ENCODE measurements at places on chromosomes 3 and 15.

DNA sequence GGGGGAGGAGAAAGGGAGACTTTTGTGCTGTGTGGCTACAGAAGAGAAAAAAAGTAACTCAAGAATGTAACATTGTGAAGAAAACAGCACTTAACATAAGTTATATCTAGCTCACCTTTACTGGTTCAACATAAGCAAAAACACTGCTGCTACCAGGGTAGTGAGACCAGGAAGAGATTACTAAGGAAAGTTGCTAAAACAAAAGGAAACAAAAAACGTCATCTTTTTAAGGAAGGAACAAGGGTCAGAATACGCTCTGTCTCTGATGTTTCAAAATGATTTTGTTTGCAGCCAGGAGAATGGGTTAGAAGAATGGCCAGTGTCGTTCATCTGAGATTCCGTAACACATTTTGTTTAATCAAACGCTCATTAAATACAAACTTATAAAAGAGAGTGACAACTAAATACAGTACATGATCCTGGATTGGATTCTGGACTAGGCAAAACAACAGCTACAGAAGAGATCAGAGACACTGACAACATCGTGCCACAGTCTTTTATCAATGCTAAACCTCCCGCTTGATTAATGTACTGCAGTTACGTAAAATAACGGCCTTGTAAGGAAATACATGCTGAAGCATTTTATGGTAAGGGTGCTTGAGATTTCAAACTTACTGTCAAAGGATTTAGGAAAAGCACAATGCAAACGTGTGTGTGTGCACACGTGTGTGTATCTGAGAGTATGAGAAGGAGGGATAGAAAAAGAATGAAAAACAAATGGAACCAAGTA is 67.7 kb downstream of the FOXP1 start:
- DNase-seq, result no peak

GRCh38 chr3:35639254-35640186 is at the start of gene ARPP21:
ARPP21 (plus strand) TSS chr3:35639525; CDS start chr3:35681752, 42,227 bp downstream.
- DNase-seq, result no peak

DNA sequence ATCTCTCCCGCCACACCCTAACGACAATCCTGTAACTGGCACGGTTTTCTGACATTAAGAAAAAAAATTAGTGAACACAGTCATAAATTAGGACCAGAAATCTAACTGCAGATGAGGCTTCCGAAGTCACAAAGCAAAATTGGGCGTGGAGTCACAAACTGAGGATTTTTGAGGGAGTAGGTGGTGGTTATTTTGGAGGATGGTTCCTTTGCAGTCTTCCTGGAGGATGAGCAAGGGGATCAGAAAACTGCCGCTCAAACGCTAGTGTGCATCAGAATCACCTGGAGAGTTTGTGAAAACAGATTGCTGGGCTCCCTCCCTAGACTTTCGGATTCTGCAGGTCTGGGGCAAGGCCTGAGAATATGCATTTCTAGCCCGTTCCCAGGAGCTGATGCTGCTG is 334.8 kb downstream of the RORA start:
- no peak for DNase-seq

DNA sequence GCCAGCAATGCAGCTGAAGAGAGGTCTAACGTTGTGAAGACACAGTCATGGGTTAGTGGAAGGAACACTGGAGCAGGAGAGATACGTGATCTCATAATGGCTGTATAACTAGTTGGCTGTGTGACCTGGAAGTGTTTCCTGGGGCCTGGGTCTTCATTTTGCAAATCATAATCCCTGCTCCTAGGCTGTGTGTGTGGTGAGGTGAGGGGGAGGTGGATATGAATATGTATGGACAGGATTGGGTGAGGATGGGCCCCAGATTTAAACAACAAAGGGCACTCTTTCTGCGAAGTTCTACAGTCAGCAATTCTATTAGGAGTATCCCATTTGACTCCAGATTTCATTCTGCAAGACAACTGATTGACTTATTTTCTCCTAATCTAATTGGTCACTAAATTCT is 41.3 kb downstream of the ANKRD28 start:
- DNase-seq, result peak; percentile 14

- DNase-seq, result no peak
These were observed 61.6 kb upstream of the MAP4 start for GRCh38 chr3:48077815-48078214.

GRCh38 chr3:62184559-62184958 is 188.8 kb downstream of the FEZF2 start:
- DNase-seq, result no peak

DNA sequence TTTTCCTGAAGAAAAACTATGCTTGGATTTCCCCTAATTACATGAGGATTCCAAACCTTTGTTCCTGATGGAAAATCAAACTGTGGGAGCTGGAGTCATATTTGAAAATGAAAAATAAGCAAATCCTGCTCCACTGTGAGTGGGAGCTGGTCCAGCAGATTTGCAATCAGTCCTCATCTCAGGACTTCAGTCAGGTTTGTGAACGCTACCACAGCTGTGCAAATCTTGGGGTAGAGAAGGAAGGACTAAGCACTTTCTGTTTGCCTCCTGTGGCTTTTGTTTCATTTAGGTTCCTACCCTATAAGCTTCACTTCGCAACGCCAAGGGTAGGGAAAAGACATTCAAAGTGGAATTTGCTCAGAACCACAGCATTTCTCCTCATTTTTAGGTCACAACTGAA is 238.2 kb downstream of the TUSC7 start:
- no peak for DNase-seq

- no peak for DNase-seq
These were observed 152.4 kb downstream of the TJP1 start for GRCh38 chr15:29669823-29670222.

GRCh38 chr15:44102675-44103254 is 92.3 kb downstream of the FRMD5 start:
- peak; percentile 12 for DNase-seq

- no peak for DNase-seq
These were observed 409.0 kb downstream of the OTOL1 start for GRCh38 chr3:161905520-161906132.

DNA sequence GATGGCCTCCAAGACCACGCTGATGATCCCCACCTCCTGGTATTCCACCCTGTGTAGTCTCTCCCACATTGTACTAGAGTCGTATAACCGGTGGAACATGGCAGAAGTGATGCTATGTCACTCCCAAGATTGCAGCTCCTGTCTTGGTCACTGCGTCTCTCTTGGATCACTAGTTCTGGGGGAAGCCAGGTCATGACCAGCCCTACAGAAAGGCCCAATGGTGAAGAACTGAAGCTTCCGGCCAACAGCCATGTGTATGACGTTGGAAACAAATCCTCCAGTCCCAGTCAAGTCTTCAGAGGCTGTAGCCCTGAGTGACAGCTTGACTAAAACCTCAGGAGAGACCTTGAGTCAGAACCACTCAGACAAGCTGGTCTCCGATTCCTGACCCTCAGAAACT is 61.9 kb upstream of the FNDC3B start:
- no peak for DNase-seq

DNA sequence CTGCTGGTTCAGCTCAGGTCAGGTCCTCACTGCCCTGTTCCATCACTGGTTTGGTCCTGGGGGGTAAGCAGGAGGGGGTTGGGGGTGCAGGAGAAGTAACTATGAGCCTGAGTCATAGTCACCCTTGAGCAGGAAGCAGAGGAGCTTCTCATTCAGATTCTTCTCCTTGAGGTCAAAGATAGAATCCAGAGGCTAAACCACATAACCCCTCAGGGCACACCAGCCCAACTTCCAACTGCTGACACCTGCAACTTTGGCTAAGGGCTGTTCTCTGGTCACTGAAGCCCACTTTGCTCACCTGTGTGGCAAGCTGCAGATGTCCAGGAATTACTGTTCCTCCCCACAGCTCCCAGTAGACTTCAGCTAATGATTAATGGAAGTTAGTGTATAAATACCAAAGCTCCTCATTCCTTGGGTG is 48.8 kb upstream of the LRRFIP2 start:
- no peak for DNase-seq

- no peak for DNase-seq
These were observed 40.6 kb upstream of the ADAMTS9 start for GRCh38 chr3:64728428-64728827.

DNA sequence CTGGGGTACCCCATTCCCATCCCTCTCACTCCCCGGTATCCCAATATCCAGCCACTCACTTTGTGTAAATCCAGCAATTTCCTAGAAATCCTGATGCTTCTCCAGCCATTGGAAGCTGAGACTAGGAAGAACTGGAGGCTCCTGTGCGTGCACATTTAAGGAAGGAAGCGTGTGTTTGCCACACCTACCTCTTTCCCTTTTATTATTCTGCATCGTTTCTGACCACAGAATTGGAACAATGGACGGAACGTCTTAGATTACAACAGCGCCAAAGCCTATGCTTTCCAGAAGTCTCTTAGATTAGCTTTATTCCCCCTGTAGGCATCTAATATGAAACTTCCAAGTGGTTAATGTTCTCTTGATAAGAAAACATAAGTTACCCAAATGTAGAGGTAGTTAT is 234.8 kb upstream of the TRIM42 start:
- DNase-seq, result peak; percentile 35

DNA sequence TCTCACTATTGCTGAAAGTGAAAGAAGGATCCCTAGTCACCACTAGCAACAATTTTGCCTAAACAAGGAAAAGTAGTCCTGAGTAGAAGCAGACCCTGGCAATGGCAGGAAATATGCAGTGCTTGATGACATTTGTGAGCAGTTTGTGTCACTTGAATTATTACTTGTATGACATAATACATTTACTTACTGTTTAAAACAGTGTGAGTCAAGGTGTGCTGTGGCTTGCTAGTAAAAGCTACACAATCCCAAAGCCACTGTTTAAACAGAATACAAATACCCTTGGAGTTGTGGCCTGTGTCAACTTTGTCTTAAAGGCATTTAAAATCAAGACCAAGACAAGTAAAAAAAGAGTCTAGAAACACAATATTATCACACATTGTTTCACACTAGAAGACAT is 775.4 kb downstream of the ROBO1 start:
- DNase-seq, result no peak

DNA sequence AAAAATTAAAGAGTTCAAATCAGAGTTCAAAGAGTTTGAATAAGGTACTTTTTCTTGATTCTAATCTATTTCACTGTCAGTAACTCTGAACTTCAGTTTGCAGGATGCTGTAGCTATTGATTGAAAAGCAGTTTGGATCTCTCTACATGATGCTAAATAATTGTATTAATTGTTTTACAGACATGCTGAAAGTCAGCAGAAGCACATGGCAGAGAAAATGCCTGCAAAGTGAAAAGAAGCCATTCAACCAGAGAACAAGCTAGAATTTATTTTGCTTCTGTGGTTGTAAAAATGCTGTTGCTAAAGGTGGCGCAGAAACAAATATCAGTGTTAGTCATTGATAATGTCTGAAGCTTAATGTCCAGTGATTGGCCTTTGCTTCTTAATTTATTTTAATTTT is 92.1 kb upstream of the IL12A start:
- no peak for DNase-seq

DNA sequence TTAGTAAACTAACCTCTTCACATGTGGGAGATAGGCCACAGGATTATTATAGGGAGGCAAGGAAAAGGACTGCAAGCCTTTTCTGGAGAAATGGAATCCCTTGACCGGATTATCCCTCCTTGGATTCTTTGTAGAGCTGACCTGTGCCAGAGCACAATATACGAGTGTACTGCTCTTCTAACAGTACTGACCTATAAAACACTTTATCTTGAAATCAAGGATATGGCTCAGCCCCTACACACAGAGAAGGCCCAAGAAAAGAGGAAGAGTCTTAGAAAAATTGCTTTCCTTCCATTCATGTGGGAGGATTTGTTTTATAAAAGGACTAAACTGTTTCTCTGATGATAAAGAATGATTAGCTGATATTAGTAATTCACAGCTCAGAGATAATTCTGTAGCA is 42.2 kb downstream of the DMXL2 start:
- DNase-seq, result no peak

DNA sequence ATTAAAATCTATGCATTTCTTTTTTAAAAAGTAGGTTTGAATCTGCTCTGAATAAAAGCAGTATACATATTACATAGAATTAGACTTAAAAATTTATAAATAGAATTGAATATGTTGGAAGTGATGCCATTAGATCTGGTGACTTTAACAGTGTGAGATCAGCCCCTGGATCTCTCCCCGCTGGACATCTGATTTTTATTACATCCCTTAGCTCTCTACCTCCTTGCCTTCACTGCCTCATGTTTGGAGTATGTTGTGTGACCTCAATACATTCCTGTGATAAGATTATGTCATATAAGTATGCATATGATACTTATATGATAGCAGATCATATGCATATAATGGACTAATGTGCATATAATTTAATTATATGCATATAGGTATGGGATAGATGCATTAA is 643.4 kb upstream of the NR2F2 start:
- DNase-seq, result no peak

GRCh38 chr3:151630035-151630434 is 103.7 kb upstream of the AADACL2 start:
- no peak for DNase-seq

GRCh38 chr3:178382449-178383061 is 153.7 kb upstream of the KCNMB2 start:
- DNase-seq, result no peak

DNA sequence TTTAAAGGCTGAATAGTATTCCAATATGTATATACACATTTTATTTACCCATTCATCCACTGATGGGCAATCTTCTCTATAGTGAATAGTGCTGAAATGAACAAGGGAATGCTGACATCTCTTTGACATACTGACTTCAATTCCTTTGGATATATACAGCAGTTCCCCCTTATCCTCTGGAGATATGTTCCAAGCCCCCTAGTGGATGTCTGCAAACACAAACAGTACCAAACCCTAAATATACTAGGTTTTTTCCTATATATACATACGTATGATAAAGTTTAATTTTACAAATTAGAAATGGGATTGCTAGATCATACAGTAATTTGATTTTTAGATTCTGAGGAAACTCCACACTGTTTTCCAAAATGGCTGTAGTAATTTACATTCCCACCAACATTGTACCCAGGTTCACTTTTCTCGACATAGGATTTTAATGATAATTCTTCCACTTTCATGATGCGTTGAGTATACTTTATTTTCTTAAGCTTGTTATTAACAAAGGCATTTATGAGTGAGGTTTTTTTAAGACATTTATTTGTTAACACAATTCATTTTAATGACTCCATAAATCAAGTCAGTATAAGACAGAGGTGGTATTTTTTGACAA is 38.2 kb downstream of the VPS13C start:
- DNase-seq, result peak; percentile 27

DNA sequence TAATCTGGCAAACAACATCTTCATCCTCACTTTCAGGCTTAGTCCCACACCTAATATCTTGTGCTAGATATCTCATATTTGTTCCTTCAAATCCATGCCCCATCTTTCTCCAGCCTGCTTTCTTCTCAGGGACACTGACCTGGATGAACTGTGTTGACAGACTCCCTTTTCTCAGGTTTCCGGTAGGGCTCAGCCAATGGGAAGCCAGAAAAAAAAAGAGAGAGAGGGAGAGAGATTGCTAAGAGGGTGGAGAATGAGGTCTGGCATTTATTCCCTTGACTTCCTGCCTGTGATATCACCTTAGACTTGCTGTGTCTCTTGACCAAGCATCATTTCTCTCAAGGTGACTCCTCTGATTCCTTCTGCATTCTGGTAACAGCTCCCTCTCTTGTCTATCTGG is 145.6 kb upstream of the ABI3BP start:
- DNase-seq, result no peak

GRCh38 chr3:46906471-46907058 is 29.0 kb downstream of the PTH1R start:
- no peak for DNase-seq

All from HAP-1 (cell line).